ENCODE measurements at places on chromosomes 6 and 20.

DNA sequence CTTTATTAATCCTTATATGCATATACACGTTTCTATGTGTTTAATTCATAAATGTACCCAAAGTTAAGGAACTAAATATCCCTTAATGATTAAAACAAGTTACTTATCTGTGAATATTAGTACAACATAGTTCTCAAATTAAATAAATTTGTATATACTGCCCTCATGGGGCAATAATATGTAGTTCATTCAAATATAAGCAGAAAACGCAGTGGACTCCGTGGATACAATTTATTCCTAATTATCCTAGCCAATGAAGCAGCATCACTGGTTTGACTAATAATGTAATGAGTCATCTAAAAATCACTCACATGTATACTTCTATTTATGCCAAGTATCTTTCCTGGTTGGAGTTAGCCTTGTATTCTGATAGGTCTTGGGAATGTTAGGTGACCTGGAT lies 111.6 kb downstream of the TBC1D32 start:
- DNase-seq, result no peak

GRCh38 chr20:10172998-10173655 lies 45.5 kb upstream of the SNAP25 start:
- no peak for DNase-seq

- DNase-seq, result no peak
Observed at GRCh38 chr6:134472661-134473060, 154.7 kb upstream of the SGK1 start.

DNA sequence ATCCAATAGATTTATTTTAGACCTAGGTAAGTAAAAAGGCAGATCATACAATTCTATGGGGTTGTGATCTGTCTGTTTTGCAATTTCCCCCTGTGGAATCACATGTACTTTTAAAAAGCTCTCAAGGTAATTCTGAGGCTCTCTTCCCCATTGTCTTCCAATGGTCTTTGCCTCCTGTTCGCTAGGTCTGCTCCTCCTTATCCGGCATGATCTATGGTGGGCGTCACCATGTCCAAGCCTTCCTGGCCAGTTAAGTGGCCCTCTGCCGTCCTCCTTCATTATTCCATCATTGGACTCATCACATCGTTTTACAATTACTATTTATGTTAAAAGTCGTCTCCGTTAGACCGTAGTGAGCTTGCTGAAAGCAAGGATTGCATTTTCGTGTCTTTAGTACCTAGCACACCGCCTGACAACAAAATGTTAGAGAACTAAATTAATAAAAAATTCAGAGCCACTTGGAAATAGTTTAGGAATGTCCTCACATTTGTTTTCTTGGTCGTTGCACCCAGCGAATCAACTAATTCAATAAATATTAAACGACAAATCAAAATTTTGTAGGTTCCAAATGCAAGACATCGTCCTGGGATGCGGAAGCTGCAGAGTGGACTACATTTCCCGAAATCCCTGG lies 2.2 kb upstream of the STXBP5 start:
- DNase-seq, result no peak

GRCh38 chr6:145733207-145733606 lies 2.1 kb downstream of the EPM2A start:
- DNase-seq, result no peak

- DNase-seq, result peak; percentile 88
Observed at GRCh38 chr6:52390361-52390727, 28.4 kb downstream of the PAQR8 start.

GRCh38 chr6:117602899-117603588 lies 733 bp upstream of the GOPC start:
- no peak for DNase-seq

All from naive thymus-derived CD8-positive, alpha-beta T cell (primary cell).